ENCODE measurements at places on chromosomes 6 and 20.

- no peak for DNase-seq
Observed at GRCh38 chr6:4871825-4872224, 95.6 kb downstream of the CDYL start.

DNA sequence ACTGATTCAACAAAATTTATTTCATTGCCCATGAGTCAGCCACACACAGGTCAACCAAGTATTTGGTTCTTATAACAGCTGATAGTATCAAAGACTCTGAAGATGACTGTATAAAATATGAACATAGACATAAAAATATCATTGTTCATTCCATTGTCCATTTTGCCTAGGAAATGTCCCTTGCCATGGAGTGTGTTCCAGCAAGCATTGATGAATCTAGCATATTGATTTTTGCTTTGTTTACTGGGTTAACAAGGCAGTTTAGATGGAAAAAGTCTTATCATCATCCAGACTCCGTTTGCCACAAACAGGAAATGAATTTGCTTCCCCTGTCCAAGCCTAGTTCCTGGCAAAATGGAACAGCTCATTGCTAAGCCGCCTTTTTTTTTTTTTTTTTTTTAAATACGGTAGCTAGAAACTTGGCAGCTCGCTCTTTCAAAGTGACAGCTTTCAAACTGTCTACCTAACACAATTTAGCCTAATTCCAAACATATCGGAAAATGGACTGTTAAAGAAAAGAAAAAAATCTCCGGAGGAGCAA is 7.5 kb downstream of the F13A1 start:
- DNase-seq = peak; percentile 71

DNA sequence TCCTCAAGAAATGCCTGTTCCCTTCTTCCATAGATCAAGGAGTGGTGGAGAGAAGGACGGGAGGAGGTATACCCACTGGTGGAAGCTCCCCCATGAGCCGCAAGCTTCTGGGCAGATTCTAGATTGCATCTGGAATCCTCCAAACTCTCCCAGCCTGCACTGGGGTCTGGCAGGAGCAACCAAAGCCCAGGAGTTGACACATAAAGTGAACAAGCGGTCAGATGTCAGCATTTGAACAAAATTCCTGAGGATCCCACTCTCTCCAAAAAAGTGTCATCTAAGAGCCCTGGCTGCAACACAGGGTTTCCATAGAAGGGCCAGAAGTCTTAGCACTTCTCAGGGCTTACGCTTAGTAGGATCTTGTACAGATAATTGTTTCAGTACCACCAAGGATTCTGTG is 88.2 kb downstream of the KCNB1 start:
- no peak for DNase-seq

- DNase-seq = peak; percentile 44
Observed at GRCh38 chr20:37749620-37750403, 56.0 kb downstream of the CTNNBL1 start.

DNA sequence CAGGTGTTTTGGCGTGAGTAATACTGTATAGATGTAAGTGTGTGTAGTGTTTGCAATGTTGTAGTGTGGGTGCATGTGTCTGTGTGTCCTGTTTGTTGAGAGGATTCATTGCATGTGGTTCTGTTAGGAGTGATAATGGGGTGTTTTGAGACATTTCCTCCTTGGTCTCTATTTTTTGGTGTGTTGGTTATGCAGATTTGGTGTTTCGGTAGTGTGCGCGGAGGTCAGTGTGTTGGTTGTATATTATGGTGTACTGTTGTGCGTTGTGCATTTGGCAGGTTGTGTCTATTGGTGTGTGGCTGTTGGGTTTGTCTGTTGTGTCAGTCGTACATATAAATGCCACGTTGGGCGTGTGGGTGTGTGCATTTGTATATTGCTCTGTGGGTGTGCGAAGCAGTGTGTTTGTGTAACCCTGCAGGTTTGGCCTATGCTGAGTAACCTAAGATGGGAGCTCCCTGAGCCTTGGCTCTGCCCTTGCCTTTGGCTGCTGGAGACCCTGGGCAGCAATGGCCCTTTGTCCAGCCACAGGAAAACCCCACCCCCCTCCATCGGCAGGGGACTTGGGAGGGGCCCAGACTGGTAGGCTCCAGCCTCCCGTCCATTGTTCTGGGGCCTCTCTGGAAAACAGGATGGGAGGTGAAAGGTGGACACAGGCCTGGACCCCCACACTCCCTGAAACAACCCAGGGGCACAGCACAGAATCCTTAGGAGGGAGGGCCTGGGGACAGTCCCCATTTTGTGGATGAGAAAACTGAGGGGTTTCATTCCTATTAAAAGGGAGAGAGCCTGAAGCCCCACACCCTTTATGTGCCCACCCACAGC is 10.3 kb upstream of the ID1 start:
- no peak for DNase-seq

DNA sequence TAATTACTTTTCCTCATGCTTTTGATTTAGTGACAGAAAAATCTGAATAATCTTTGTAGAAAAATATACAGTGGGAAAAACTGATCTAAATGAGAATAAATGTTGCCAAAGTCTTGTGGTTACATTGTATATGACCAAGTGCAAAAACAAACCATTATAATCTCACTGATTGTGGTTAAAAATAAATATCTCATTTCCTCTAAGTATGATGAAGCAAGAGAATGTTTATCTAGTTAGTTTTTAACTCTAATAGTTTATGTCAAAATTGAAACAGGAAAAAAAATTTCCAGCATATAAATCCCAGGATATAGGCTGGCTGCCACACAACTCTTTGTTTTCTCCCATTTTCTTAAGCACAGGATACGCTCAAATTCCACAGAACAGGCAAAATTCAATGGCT is 392.7 kb upstream of the ID4 start:
- DNase-seq = no peak

- DNase-seq = no peak
Observed at GRCh38 chr6:159112714-159113113, 56.5 kb upstream of the FNDC1 start.

DNA sequence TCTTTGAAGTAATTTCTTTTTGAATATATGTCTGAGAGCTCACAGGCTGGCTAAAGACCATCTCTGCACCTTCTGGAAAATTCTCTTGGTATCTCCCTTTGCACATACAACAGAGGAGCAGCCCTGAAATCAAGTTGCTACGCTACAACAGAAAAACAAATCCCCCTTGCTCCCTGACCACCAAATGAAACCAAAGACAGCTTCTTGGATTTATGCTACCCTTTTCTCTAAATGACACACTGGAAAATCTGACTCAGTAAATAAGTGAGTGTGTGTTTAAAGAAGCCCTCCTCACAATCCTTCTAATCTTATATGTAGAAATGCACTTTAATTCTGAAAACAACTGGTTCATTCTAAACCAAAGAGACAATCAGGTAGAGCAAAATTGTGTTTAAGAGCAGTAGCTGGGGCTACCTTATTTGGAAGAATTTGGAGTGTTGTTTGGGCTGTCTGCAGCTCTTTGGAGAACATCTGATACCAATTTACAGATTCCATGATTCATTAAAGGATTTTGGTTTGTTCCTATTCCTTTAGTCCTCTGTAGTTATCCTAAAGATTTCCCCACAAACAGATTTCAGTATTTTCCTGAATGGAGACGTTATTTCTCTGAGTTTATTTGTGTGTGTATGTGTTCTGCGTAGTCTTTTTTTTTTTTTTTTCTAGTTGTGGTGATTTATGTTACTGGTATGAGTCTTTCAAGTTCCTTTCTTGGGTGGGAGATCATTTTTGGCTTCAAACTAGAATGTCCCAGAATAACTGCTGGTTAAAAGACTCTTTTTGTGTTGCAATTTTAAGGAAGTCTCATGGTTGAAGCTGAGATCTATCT is 36.4 kb upstream of the UTRN start:
- peak; percentile 51 for DNase-seq

GRCh38 chr6:138571585-138572166 is 72.4 kb upstream of the NHSL1 start:
- DNase-seq = no peak
